ENCODE measurements at places on chromosomes 7 and 10. TPM values are rescaled to one million over a fixed set of nuclear protein-coding genes. Genes with fewer than 3 reads are reported as not detected.

GRCh38 chr10:103969857-103970627, 3.1 kb downstream of the SLK start:
- no peak for DNase-seq
- H3K27me3 ChIP-seq: no peaks in the 10 kb centered on the region
- H3K27ac ChIP-seq: peak overlapping the region; percentile 78

DNA sequence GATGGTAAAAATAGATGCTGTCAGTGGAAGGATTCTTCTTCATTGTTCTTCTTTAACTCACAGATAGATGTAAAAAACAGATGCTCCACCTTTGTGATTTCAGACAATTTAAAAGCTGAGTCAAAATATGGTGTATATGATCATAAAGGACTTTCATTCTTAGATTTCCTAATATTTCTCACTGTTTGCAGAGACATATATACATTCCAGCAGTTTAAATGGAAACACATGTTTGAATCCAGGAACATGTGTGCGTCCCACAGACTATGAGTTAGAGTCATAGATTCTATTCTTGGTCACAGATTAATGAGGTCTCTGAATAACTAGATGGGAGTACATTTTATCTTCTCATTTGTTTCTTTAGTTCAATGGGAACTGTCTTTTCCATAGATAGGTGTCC, 109.6 kb downstream of the BICC1 start:
- no peaks in the 10 kb centered on the region for H3K4me1 ChIP-seq
- no peak overlapping the region for H3K4me3 ChIP-seq
- H3K27ac ChIP-seq: no peak overlapping the region
- H3K36me3 ChIP-seq: no peaks in the 10 kb centered on the region
- no peak for DNase-seq

GRCh38 chr7:158270106-158270775, 317.4 kb downstream of the PTPRN2 start:
- no peak for DNase-seq
- no peaks in the 10 kb centered on the region for H3K27me3 ChIP-seq
- H3K27ac ChIP-seq: no peak overlapping the region
- no peaks in the 10 kb centered on the region for H3K4me1 ChIP-seq
- H3K36me3 ChIP-seq: no peaks in the 10 kb centered on the region
- H3K4me3 ChIP-seq: no peak overlapping the region

The GIMAP5 gene
- total RNA-seq: 58.7 TPM

DNA sequence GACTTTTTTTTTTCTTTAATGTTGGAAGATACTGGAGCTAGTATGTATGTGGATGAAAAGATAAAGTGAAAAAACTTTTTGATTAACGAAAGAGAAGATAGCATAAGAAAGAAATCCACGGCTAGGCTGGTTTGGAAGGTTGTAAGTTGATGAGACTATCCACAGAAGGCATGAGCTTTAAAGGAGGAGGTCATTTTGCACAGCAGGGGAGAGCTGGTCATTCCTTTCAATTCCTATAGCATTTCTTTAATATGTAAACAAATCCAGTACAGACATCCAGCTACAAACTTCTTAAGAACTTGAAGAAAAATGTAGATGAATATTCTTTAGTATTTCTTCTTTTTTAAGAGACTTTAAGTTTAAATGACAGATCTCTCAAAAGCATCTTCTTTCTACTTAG, 281.3 kb downstream of the CACNA2D1 start:
- no peak overlapping the region for H3K4me3 ChIP-seq
- no peaks in the 10 kb centered on the region for H3K4me1 ChIP-seq
- no peaks in the 10 kb centered on the region for H3K27me3 ChIP-seq
- H3K36me3 ChIP-seq: no peaks in the 10 kb centered on the region

- no peak for DNase-seq
- no peak overlapping the region for H3K27ac ChIP-seq
- no peaks in the 10 kb centered on the region for H3K4me1 ChIP-seq
- H3K27me3 ChIP-seq: no peaks in the 10 kb centered on the region
- H3K4me3 ChIP-seq: no peak overlapping the region
- H3K36me3 ChIP-seq: no peaks in the 10 kb centered on the region
Observed at GRCh38 chr10:29948881-29949355, 110.5 kb downstream of the JCAD start.

GRCh38 chr10:117925369-117925768, 121.4 kb downstream of the RAB11FIP2 start:
- no peak overlapping the region for H3K27ac ChIP-seq
- no peaks in the 10 kb centered on the region for H3K36me3 ChIP-seq
- no peak for DNase-seq

DNA sequence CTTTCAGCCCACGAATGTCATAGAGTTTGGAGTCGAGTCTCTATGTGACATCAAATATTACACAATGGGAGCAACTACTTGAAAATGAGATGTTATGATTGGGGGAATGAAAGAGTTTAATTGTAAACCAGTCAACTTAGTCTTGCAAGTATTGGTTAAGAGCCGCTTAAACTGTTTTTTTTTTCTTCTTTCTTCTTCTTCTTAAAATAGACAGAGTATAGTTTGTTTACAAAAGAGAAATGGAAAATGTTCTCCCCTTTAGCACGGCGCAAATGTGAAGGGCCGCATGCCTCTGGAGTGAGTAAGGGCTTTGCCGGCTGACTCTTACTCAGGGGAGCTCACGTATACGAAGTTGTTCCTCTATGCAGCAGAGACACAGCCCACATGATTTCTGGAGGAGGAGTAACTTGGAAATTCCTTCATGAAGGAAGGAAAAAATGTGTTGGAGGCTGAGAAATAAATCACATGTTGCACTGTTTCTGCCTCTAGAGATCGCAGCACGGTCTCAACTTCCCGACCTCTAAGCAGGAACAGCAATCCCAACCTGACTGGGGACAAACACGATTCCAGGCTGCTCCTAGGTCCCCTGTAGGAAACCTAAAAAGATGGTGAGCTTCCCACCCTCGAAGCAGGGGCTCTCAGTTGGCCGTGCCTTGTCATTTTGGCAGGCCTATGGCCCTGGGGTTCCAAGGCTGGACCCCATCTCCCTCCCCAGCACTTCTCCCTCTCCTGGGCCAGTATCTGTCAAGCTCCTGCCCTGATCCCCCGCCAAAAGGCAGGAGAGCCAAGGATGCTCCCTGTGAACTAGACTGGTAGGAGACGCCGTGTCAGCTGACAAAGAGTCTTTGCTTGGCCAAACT, 44.8 kb downstream of the MYOF start:
- no peak for DNase-seq
- no peak overlapping the region for H3K27ac ChIP-seq
- H3K27me3 ChIP-seq: no peaks in the 10 kb centered on the region
- H3K4me1 ChIP-seq: no peaks in the 10 kb centered on the region

- H3K27me3 ChIP-seq: no peaks in the 10 kb centered on the region
- no peak overlapping the region for H3K27ac ChIP-seq
- no peaks in the 10 kb centered on the region for H3K36me3 ChIP-seq
- no peaks in the 10 kb centered on the region for H3K4me1 ChIP-seq
Observed at GRCh38 chr7:124205526-124205925, 172.7 kb upstream of the TMEM229A start.

DNA sequence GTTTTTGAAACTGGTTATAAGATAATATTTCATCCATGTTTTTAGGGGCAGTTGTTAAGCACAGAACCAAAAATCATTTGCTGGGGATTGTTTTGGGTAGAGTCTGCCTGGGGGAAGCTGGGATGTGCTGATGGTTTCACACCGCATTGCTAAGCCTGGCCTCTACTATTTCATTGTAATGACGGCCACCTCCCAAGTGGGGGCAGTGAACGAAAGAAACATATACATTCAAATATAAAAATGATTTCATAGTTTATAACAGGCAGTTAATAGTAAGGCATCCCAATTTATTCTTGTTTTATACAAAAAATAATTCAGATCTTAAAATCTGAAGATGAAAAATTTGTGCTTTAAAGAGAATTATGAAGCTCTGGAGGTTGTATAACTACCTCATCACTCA, 750.8 kb downstream of the REEP3 start:
- H3K27me3 ChIP-seq: no peaks in the 10 kb centered on the region
- no peaks in the 10 kb centered on the region for H3K36me3 ChIP-seq
- H3K4me3 ChIP-seq: no peak overlapping the region
- DNase-seq: no peak

The CALML5 gene
- not detected for total RNA-seq

DNA sequence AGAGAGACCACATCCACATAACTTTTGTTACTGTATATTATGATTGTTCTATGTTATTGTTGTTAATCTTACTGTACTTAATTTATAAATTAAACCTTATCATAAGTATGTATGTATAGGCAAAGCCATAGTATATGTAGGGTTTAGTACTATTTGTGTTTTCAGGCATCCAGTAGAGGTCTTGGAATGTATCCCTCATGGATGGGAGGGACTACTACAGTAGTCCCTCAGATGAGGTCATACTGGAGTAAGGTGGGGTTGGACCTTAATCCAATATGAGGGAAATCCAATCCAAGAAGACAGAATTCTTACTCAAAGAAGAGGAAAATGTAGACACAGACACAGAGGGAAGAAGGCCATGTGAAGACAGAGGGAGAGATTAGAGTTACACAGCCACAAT, 34.1 kb upstream of the MALRD1 start:
- H3K27ac ChIP-seq: no peak overlapping the region
- H3K27me3 ChIP-seq: no peaks in the 10 kb centered on the region
- no peak overlapping the region for H3K4me3 ChIP-seq
- H3K36me3 ChIP-seq: no peaks in the 10 kb centered on the region
- no peak for DNase-seq

The PCLO gene
- total RNA-seq: not detected

DNA sequence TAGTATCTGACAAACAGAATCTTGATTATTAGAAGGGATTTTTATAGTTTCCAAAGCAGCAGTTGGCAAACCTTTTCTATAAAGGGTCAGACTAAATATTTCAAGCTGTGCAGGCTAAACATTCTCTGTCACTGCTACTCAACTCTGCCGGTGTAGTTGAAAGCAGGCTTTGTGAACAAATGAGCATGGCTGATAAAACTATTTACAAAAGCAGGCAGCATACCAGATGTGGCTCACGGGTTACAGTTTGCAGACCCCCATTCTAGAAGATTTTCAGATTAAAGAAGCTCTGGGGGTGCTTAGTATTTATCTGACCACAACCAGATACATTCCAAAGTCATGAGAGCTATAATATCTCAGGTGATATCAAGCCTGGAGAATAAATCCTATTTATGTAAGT, 1017.5 kb downstream of the SORCS1 start:
- H3K36me3 ChIP-seq: no peaks in the 10 kb centered on the region
- no peak for DNase-seq
- H3K27ac ChIP-seq: no peak overlapping the region
- H3K27me3 ChIP-seq: no peaks in the 10 kb centered on the region
- no peaks in the 10 kb centered on the region for H3K4me1 ChIP-seq
- no peak overlapping the region for H3K4me3 ChIP-seq

DNA sequence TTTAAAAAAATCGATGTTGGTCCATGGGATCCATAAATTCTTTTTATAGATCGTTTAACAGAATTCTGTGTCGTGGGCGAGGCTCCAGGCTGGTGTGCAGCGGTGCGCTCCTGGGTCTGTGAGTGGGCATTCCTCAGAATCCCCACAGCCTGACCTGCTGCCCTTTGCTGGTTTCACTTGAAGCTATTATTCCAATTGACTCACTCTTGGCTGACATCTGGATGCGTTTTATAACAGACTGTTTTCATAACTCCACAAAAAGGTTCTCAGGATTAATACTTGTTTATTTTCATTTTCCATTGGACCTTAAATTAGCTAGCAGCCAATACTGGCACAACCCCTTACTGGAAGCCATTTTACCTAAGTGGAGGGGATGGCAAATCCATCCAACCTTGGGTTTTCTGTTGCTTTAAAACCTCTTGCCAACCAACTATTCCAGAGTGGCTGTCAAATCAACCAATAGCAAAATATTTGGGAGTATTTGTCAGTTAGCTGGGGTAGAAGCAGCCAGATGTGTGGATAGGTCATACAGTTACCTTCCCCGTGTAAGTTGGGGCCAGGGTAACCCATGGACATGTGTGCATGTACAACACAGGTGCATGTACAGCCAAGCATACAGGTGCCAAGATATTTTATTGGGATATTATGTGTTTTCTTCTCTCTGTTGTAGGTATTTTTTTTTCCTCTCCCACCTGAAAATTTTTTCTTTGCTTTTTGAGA, 160.7 kb upstream of the ZNF32 start:
- no peak overlapping the region for H3K27ac ChIP-seq
- peaks cover 16% of the 10 kb centered on the region for H3K4me1 ChIP-seq
- no peaks in the 10 kb centered on the region for H3K36me3 ChIP-seq
- no peaks in the 10 kb centered on the region for H3K27me3 ChIP-seq

DNA sequence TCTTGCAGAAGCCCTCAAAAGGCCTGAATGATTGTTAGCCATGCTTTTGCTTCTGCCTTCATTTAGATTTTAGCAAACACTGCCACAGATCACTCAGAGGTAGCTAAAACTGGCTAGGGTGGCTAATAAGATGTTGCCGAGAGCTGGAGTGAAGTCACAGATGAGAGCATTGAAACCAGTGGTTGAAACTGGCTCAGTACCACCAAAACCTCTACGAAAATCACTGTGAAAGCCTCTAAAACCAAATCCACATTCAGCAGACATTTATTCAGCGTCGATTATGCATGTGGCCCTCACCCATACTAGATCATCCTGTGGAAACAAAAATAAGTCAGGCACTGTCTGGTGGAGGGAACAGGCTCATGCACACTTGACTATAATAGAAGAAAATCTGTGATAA, 50.8 kb downstream of the PIK3CG start:
- no peaks in the 10 kb centered on the region for H3K4me1 ChIP-seq
- H3K27me3 ChIP-seq: no peaks in the 10 kb centered on the region
- no peak overlapping the region for H3K4me3 ChIP-seq
- DNase-seq: no peak

- no peak overlapping the region for H3K27ac ChIP-seq
- no peak for DNase-seq
- no peaks in the 10 kb centered on the region for H3K27me3 ChIP-seq
- no peak overlapping the region for H3K4me3 ChIP-seq
- no peaks in the 10 kb centered on the region for H3K36me3 ChIP-seq
Observed at GRCh38 chr7:50834679-50835078, 52.0 kb upstream of the GRB10 start.

The PALD1 gene
- 0.39 TPM for total RNA-seq

GRCh38 chr10:31457858-31458257, 138.8 kb downstream of the ZEB1 start:
- H3K4me3 ChIP-seq: no peak overlapping the region
- no peaks in the 10 kb centered on the region for H3K36me3 ChIP-seq
- no peak for DNase-seq
- H3K4me1 ChIP-seq: no peaks in the 10 kb centered on the region
- no peaks in the 10 kb centered on the region for H3K27me3 ChIP-seq

The STEAP1 gene
- not detected for total RNA-seq

Measured in naive thymus-derived CD4-positive, alpha-beta T cell (primary cell).